Choroid plexus epithelial cell (primary cell): ENCODE measurements at places on chromosomes 16 and 17.
A peak's percentile ranks its signal among the peaks of the same experiment; 100 is the strongest.

GRCh38 chr17:16013943-16014407 is 14.4 kb downstream of the TTC19 start:
- peak; percentile 81 for DNase-seq

DNA sequence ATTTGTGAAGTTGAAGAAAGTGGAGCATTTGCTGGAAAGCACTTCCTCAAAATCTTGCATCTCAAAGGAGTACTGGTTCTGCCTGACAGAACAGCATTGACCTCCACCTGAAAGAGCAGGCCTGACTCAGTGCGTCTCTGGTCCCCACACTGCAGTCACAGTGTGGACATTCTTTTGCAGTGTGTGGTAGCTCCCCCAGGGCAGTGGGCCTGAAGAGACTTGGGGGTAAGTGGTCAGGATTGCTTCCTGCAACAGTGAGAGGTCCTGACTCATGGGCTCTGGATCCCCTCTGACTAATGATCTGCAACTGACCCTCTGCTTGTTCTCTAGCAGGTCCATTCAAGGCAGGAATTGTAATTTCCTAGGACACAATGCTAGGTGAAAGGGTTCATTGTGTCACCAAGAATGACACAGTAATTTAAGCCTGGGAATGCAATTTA is 204.9 kb upstream of the KCNJ16 start:
- peak; percentile 44 for DNase-seq

GRCh38 chr17:77449908-77450741 is 309.4 kb downstream of the SEC14L1 start:
- DNase-seq = peak; percentile 74

- no peak for DNase-seq
Measured at GRCh38 chr17:10088444-10088843, 110.0 kb downstream of the GAS7 start.

- DNase-seq = no peak
Measured at GRCh38 chr16:83807327-83807709, 460 bp upstream of the HSBP1 start.

DNA sequence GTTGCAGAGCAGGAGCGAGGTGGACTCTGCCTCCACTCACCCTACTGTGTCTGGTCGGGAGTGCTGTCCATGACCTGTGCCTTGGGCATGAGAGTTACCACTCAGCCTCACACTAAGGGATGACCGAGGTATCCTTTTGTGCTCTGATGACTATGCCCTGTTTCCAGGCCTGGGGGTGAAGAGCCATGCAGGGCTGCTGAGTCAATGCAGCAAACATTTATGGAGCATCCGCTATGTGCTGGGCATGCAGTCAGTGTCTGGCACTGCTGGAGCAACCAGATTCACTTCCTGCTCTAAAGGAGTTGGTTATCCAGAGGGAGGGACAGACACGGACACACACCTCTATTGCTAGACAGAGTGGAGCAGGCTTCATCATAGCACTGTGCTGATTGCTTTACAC is 7.6 kb upstream of the HNF1B start:
- DNase-seq = no peak

DNA sequence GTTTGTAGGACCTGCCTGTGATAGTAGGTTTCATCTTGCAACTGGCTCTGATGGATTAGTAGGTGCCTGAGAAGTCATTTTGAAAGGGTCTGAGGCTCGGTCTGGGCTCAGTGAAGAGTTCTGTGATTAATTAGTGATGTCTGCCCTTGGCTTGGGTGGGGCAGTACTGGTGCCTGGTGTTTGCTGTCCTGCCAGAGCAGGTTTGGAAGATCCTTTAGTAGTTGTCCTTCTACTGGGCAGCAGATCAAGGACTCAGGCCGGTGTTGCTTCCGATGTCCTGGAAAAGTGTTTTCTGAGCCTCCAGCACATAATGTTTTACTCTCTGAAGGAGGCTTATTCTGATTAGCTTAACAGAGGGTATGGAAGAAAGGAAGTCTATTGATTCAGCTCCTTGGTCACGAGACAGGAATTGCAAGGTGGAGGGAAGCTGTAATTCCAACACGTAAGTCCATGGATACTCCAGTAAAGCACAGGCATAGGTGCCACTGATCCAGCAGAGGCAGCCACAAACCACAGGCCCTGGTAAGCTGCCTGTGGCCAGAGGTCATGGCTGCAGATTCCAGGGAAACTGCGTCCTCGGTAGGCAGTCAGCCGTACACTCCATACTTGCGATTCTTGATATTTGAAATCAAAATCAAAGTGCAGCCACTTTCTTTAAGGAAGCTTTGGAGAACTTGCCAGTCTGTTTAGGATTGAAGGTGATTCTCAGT is 18.7 kb downstream of the HLF start:
- no peak for DNase-seq

DNA sequence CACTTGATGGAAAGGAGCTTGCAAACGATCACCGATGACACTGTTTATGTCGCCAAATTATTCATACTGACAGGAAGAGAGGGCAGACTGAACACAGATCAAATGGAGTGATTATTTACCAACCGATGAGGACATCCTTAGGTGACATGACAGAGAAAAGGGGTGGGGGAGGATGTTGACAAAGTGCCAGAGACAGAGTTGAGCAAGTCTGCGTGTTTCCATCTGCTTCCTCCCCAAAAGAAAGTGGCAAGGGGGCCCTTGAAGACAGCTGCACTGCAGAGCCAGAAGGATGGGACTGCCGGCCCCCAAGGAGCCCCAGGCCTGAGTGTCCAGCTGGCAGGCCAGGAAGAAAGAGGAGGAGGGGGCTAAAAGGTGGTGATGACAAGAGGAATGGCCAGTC is 191.0 kb upstream of the RPL38 start:
- no peak for DNase-seq

DNA sequence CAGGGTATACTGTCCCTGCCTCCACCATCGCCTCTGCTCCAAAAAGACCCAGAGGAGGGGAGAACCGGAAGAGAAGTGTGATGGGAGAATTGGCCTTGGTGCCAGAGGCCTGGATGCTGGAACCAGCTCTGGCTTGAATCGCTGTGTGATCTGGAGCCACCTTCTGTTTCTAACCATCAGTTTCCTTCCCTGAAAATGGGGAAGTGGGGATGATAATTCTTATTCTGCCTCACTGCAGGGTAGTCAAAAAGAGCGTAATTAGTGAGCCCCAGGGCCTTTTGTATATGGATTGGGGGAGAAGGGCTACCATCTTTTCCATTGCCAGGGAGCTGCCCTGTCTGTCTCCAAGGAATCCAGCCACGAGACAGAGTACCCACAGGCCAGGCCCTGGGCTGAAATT is 52.2 kb downstream of the CCT6B start:
- DNase-seq = no peak

GRCh38 chr16:13060932-13061331 is 159.5 kb downstream of the SHISA9 start:
- DNase-seq = no peak

DNA sequence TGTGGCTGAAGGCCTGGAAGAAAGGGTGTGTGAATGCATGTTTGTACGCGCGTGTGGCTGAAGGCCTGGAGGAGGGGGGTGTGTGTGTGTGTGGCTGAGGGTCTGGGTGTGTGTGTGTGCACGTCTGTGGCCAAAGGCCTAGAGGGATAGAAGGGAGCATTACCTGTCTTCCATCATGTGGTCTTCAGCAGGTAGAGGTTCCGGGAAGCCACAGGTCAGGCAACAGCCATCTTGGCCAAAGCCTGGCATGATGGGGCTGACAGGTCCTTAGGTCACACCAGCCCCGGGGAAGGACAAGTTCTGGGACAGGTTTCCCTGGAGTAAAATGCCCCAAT is 5.2 kb downstream of the LITAFD start:
- no peak for DNase-seq

GRCh38 chr16:65624229-65624628 is 502.4 kb upstream of the CDH11 start:
- DNase-seq = no peak

- DNase-seq = no peak
Measured at GRCh38 chr17:29621751-29622194, 939 bp downstream of the CORO6 start.

- peak; percentile 70 for DNase-seq
Measured at GRCh38 chr16:53952215-53953208, 248.6 kb downstream of the FTO start.

DNA sequence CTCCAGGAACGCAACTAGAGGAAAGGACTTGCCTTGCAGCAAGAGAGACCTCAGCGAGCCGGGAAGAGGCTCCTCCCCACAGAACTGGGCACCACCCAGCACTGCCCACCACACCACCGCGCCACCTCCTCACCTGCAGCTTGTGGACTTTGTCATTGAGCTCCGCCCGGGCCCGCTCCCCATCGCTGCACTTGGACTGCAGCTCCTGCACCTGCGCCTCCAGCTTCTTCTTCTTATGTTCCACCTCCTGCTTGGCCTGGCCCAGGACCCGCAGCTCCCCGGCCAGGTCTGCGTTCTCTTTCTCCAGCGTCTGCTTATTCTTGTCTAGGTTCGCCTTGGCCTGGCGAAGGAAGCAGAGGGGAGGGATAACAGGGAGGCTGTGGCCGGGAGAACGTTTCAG is 76.7 kb downstream of the NDE1 start:
- no peak for DNase-seq

DNA sequence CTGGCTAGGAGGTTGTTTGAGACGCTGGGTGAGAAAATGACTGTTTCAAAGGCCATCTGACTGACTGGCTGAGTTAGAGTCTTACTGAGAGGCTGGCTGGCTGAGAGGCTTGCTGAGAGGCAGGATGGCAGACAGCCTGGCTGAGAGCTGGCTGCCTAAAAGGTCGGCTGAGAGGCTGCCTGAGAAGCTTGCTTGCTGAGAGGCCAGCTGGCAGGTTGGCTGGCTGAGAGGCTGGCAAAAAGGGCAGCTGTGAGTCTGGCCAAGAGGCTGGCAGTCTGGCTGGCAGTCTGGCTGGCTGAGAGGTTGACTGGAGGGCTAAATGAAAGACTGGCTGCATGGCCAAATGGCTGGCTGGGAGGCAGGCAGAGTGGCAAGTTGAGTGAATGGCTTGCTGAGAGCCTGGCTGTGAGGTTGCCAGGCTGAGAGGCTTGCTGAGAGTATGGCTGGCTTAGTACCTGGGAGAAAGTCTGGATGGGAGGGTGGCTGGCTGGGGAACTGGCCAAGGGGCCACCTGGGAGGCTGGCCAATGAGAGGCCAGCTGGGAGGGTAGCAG is 35.3 kb upstream of the ACSM2B start:
- no peak for DNase-seq
